ENCODE measurements at places on chromosomes 5 and 9.

DNA sequence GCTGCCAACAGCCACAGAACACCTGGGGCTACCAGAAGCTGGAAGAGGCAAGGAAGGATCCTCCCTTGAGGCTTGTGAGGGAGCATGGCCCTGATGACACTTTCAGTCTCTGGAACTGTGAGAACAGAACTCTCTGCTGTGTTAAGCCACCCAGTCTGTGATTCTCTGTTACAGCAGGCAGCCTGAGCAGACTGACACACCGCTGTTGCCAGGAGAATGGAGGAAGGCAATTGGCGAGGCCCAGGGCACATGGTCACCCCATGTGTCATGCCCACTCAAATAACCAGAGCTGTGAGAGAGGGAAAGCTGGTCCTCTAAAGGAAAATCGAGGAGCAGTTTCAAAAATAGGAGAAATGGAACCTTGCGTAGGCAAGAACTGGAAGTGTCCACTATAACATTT lies 12.0 kb upstream of the KIF4B start:
- DNase-seq: no peak

- no peak for DNase-seq
Measured at GRCh38 chr5:41896230-41896629, 7.9 kb upstream of the RIMOC1 start.

DNA sequence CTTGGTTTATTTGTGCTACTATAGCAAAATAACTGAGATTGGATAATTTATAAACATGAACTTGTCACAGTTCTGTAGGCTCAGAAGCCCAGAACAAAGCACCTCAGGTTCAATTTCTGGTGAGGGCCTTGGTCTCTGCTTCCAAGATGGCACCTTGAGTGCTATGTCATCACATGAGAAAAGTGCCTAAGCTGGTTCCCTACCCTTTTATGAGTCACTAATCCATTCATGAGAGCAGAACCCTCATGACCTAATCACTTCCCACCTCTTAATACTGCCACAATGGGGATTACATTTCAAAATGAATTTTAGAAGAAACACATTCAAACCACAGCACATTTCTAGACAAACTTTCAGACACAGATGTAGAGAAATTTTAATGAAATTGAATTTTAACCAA lies 98.2 kb upstream of the PRSS3 start:
- no peak for DNase-seq

GRCh38 chr9:129607027-129607387 lies 13.9 kb downstream of the C9orf50 start:
- DNase-seq: no peak

DNA sequence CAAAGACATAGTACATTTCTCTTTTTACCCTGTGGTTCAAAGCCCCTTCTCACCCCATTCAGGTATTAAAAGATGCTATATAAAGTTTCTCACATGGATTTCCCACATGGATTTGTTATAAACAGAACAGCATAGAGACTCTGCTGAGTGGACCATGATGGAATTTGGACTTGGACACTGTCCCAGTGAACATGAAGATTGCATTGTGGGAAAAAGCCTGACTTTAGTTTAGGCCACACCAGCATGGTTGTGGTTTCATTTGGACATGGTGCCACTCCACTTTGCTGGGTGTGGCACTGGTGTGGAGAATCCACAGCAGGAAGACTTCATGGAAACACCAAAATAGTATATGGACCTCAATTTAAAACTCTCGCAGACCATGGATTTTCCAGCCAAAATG lies 124.6 kb downstream of the ARHGAP26 start:
- DNase-seq: no peak

- no peak for DNase-seq
Measured at GRCh38 chr5:151720215-151720614, 33.5 kb upstream of the SPARC start.
